ENCODE measurements at places on chromosomes 1 and 21.

- no peak for DNase-seq
These were observed 40.7 kb downstream of the RPS6KA1 start for GRCh38 chr1:26570287-26570686.

- DNase-seq = peak; percentile 84
These were observed 82.2 kb upstream of the SSX2IP start for GRCh38 chr1:84772428-84772943.

- DNase-seq = no peak
These were observed 173.6 kb downstream of the RERE start for GRCh38 chr1:8643542-8644536.

DNA sequence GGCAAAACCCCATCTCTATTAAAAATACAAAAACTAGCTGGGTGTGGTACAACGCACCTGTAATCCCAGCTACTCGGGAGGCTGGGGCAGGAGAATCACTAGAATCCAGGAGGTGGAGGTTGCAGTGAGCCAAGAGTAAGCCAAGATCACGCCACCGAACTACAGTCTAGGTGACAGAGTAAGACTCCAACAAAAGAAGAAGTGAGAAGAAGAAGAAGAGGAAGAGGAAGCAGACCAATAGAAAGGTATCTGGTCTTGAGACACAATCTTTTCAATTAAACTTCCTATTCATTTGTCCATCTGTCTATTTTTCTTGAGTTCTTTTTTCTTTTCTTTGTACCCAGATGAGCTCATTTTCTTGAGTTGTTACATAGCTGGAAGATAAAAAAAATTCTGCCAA is 55.7 kb upstream of the ACADM start:
- DNase-seq = no peak

DNA sequence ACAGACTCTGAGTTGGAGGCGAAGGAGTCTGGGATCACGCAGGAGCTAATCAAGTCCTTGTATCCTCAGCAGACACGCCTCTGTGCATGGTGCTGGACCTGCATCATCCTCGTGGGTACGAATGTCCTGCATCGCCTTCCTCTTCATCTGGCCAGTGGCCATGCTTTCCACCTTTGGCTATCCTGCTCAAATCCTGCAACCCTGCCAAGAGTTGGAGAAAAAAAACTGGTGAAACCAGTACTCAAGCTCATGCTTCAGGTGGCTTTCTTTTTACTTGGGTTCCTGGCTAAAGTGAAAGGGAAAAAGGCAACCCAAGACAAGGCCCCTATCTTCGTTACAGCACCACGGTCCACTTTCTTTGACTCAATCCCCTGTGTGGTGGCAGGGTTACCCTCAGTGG is 8.9 kb downstream of the SETSIP start:
- DNase-seq = no peak

- DNase-seq = no peak
These were observed 19.0 kb downstream of the SLC37A1 start for GRCh38 chr21:42532466-42533181.

GRCh38 chr1:21491488-21492355 is 17.5 kb upstream of the ALPL start:
- no peak for DNase-seq

- no peak for DNase-seq
These were observed 46.9 kb downstream of the L1TD1 start for GRCh38 chr1:62241371-62242131.

DNA sequence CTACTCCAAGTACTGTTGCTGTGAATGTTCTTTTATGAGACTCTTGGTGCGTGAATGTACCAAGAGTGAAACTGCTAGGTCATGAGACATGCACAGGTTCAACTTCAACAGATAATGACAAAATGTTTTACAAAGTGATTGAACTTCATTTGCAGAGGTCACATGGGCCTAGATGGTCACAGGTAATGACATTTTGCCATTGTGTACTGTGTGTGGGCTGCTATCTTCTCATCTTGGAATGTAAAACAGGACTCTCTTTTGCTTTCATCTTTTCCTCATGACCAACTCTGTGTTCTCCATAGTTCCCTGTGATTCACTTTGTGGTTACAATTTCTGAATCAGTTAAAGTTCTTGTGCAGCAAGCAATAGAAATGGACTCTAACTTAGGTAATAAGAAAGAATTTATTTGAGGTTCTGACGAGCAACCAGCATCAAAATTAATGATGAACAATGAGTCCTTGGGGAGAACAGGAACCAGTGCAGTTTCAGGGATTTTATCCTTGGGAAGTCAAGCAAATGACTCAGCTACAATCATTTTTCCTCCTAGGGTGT is 16.2 kb upstream of the TSNAX start:
- no peak for DNase-seq

- DNase-seq = no peak
These were observed 259.8 kb upstream of the CAMK1G start for GRCh38 chr1:209323743-209324142.

DNA sequence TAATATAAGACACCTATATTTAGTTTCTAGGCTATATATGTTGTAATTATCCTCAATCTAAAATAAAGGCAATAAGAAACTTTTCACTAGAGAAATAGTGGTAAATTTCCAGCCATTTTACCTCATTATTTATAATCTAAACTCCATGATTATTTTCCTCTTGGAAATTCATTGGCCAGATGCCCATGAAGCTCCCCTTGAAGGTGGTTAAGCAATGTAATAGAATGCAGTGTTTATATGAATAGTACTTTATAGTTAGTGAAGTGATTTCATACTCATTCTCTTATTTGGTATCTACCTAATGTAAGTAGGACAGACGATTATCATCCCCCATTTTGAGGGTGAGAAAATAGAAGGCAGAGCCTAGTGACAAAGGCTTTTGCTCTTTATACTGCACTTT is 26.5 kb downstream of the NFYC start:
- no peak for DNase-seq

DNA sequence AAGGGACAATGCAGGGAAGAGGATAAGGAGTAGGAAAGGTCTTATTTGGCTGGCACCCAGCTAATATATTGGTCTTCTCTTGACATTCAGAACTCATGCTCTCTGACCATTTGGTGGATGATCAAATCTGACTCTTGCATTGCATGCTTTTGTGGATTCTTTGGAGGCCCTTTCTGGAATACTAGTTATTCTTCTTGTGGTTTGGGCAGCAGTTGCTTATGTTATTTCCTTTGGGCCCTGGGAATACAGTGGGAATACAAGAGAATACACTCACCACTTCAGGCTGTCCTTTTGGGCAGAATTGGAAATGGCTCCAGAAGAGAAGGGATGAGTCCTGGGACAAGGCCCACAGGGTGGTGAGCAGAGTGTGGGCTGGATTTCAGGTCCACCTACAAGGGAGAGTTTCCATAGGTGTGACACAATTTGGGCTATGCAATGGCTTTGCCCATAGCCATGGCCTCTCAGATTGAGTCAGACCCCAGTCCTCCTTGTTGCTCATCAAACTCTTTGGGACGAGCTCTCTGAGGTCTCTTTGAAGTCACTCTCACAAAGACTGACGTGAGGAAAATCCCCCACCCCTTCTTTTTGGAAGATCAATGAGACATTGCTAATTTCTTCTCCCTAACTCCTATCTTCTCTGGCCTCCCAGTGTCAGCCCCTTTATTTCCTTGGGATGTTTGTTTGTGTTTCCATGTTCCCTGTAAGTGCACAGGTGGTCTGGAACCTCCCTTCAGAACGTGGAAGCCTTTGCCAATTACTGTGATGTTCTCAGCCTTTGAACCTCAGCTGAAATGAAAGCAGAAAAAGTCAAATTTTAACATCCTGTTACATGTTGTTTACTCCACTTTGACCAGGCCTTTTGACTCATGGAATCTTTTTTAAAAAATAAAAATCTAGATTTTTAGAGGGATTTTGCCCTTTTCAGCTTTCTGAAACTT is 19.4 kb downstream of the HSD11B1 start:
- DNase-seq = peak; percentile 47

DNA sequence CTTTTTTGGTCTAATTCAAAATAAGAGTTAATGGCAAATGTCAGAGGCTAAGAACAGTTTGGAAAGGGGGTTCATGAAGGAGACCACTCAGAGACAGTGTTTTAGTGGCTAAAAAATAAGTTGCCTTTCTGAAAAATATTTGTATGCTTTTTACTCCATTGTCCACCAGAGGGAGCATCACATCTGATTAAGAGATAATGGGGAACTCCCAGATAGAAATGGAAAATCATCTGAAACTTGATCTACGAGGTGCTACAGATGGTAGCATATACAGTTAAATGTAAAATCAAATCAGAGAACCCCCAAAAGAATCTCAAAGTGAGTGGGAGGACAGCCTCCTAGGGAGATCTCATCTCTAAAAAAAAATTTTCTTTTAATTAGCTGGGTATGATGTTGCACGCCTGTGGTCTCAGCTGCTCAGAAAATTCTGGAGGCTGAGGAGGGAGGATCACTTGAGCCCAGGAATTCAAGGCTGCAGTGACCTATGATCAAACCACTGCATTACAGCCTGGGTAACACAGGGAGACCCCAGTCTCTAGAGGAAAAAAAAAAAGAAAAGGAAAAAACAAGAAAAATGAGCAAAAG is 9.7 kb downstream of the SMYD3 start:
- DNase-seq = no peak

- DNase-seq = no peak
These were observed 91.9 kb downstream of the URB2 start for GRCh38 chr1:229717786-229718576.

DNA sequence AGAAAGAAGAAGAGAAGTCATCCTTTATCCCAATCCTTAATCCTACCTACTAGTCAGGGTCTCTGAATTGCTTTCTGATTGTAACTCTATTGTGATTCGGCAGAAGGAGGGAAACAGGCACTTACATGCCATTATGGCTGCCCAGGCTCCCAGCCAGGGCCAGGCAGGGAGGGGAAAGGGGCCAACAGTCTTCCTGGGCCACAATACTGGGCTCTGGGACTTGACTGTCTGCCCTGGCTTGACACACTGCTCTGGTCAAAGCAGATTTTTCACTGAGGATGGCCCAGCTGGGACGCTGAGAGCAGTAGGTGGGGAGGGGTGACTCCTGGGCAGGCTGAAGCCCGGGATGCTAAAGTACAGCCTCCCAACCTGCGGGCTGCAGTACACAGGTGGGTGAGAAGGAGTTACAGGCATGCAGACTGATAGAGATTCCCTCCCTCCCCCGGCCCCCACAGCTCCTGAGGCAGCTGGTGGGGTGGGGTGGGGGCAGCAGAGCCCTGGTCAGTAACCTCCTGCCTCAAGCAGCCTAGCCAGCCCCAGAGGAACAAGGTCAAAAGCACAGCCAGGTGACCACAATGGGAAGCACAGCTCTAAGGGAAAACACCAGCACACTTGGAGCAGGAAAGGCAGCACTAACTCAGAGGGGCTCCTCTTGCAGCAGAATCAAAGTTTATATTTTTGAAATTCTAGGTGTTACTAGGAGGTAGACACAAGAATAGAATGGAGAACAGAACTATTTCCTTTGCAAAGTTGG is 25.3 kb downstream of the KCND3 start:
- no peak for DNase-seq

DNA sequence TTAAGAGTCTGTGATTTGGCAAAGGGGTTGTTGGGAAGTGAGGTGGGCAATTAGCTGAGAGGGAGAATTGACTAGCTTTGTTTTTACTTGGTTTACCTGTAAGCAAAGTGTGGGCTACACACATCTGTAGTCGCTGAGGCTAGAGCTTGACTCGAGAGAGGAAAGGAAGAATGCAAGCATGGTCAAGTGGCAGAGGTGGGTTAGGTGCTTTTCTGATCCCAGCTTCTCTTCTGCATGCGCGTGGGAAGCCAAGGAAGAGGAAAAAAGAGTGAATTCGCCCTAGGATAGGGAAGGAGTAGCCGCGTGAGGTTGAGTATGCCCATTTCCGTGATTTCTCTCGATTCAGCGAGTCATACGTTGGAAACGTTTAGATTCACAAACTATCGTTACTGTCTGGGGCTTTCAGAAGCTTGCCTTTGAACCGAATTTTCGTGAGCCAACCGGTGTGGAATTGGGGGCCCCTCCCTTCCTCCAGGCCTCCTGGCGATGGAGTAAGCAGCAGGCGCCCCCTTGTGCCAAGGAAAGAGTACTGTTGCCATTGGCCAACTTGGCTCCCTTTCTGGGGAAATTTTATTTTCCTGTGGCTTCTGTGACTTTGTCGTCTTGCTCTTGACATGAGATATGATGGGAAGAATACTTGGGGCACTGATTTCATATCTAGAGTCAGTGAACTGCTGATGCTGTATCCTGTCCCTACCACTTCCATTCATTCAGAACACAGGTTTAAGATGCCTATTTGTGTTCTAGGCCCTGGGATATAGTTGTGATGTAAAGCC is 1.3 kb downstream of the PIGV start:
- DNase-seq = peak; percentile 85

DNA sequence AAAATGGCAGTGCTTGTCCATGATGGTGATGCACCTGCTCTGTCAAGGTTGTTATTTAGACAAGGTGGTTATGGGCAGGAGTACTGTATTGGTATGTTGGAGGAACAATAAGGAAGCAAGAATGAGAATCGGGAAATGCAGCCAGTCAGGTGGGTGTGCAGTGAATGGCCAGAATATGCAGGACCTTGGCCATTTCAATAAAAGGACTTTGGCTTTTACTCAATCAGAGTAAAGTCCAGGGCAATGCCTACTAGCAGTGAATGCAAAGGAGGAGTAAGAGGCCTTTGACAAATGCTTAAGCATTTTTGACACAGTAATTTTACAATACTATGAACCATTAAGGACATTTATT is 2.4 kb upstream of the CHML start:
- DNase-seq = no peak

DNA sequence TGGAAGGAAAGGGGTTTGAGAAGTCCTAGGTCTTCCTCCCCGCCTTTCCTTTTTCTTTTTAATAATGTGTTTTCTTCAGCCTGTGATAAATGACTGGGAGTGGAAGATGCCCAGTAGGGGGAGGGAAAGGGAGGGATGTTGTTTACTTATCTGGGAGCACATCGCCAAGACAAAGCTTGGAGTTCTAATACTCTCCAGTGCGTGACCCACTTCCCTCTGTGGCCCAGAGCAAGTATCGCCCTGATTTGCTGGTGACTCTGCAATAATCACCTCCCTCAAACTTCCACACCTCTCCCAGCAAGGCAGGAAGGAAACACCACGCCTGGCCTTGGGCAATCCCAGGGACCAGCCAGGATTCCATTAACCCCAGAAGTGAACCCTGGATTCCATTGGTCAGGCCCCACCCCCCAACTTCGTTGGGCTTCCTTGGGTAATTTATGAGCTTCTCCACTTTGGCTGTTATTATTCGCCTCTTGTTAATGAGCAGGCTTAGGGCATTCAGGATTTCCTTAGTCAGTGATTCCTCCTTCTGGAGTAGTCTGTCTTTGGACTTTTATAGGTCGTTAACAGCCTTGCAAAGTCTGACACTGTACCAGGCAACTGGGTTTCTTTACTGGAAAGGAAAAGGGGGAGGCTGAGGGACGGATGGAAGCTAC is 24.3 kb upstream of the GRHL3 start:
- DNase-seq = no peak

GRCh38 chr1:65423884-65424572 is 3.6 kb downstream of the LEPR start:
- DNase-seq = no peak

GRCh38 chr1:182355723-182356098 is 35.9 kb downstream of the GLUL start:
- no peak for DNase-seq

GRCh38 chr1:52672946-52673345 is 25.2 kb downstream of the COA7 start:
- DNase-seq = no peak

Measured in activated T-cell treated with anti-CD3 and anti-CD28 coated beads, Interleukin-2, amount 50 U/mL, for 24 hours (primary cell).